ENCODE measurements at places on chromosomes 7 and 10. TPM values are rescaled to one million over a fixed set of nuclear protein-coding genes. Genes with fewer than 3 reads are reported as not detected.

DNA sequence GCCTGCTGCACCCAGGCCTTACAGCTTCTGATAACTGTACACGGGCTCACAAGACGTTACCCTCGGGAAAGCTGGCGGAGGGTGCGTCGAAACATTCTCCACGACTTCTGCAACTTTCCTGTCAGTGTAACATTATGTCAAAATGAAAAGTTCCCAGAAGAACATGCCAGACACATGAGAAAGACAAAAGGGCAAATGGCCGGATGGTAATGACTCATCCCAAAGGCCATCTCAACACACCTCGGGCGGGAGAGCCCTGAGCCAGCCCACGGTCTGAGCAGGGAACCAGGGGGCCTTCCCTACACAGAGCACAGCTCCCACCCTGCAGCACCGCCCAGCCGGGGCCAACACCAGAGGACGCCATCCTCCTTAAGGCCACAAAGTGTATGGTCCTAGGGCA is 118.7 kb downstream of the MAD1L1 start:
- DNase-seq = no peak

The PRF1 gene
- total RNA-seq = not detected

The HOXA1 gene
- total RNA-seq = 1.2 TPM

DNA sequence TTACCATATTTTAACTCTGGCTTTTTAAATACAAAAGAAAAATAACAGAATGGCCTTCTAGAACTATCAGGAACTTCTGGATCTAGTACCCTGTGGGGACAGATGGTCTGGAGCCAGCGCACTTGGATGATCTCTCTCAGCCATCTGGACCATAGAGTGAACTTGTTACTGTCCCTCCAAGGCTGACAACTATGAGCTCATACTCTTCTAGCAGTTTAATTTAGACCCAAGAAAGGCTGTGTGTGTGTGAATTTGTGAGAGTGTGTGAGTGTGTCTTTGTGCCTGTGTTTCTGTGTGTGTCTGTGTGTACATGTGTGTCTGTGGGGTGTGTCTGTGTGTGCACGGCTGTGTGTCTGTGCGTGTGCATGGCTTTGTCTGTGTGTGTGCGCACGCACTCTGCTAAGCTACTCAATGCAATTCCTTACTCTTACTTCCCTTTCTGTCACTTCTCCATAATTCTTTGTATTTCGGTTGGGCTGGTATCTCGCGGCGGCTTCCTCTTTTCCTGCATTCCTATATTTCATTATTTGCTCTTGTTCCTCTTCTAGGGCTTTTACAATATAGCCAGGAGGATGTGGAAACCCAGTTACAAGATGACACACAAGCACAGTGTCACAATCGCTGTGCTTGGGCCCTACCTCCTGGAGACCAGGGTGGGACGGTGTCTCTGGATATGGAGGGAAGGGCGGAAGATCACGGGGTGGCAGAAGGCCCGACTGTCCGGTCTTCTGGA is 51.9 kb downstream of the IKZF1 start:
- no peak for DNase-seq

DNA sequence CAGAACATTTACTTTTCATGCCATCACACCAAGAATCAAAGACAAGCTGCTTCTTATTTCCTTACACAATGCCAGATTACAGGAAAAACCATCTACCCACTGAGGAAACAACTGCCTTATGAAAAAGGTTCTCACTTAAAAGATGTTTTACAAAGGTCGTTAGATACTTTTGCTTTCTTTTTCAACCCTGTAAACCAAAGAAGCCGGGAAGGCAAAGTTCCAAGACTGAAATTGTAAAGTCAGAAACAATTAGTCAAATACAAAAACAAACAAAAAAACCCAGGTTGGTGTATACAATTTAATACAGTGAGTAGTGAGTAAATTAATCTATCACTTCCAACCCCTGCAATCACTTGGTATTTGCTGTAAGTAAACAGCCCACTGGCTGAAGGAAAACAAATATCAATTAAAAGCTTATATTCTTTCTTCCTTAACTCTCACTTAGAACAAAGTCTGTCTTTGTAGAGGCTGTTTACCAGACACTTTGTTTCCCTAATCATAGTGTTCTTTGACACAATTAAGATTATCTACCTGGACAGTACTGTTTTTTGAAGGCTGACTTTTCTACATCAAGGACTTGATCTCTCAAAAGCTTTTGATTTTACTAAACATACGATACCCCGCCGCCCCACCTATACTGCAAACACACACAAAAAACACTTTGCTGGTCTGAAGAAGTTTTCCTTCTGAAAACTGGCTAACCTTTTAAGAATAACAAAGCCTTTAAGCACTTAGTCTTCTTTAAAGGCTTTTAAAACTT is 18.1 kb downstream of the ERLIN1 start:
- no peak for DNase-seq

DNA sequence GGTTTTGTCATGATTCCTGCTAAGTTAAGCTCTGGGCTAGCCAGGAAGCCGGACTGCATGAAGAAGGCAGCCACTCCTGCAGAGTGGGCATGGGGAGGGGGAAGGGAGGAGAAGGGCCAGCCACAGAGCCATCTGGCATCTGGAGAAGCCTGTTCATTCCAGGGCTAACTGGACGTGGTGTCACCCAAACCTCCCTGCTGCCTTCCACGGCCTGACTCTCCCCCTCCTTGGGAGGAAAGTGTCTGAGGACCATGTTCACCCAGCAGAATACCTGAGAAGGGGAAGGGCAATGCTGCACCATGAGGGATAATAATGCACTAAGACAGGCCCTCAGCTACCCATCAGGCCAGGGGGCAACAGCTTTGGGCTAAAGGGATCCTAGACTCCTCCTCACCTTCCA is 15.4 kb downstream of the AQP1 start:
- DNase-seq = no peak

DNA sequence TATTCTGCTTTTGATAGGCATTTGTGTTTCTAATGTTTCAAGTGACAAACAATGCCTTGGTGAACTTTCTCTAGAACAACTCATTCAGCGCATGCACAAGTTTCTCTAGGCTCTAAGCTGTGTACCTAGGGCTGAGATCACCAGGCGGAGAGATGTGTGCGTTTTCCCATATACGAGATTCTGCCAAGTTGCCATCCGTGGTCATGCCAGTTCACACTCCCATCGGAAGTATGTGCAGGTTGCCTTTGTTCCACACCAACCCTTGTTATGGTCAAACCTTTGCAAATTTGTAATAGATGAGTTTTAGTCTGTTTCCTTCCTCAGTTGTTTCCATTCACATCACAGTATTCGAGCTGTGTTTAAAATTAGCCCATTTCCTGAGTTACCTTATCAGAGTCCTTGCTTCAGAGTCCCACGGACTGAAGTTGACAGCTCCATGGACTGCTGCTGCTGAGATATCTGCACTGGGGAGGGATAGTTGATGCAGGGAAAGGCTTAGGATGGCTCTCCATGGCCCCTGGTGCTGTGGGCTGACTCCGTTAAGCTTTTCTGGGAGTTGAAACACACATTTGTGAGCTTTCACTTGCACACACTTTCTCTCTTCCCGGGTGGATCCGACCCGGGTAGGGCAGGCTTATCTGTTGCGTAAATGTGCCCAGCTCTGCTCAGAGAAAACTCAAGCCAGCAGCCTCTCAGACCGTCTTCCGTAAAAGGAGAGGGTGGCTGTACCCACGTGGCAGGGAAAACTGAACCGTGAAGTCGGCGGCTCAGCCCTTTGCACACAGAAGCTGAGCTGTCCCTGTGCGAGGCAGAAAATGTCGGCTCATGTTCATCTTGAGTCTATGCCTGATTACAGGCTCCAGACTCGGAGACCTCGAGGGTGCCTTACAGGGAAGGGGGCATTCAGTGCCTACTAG is 49.4 kb downstream of the HK1 start:
- peak; percentile 40 for DNase-seq

The NT5C3A gene
- 51.6 TPM for total RNA-seq

All from H4 (cell line).